NCI-H1417 treated with DMSO at 0.1 percent for 48 hours (cell line): ENCODE measurements at places on chromosomes 6 and 20.

DNA sequence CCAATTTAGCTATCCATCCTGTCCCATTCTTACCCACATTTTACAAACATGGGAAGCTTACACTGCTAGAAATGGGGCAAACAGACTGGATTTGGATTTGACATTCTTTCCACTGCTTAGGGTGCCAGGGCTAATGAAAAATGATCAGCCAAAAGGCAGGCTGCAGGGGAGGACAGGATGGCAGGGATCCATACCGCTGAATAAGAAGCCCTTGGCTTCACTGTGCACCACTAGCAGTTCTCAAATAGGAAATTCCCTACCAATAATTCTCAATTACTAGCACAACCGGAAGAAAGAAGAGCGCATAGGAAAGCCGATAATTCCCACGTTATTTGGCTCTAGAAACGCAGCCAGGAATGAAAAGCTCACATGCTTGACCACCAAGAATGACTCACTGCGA is 73.1 kb downstream of the NDUFAF5 start:
- no peak for DNase-seq

- no peak for DNase-seq
Measured at GRCh38 chr6:22142856-22143255, 154.0 kb downstream of the PRL start.

GRCh38 chr20:37755665-37756064 is 61.8 kb downstream of the CTNNBL1 start:
- DNase-seq, result no peak

GRCh38 chr6:139452148-139452876 is 77.9 kb upstream of the CITED2 start:
- DNase-seq, result no peak

GRCh38 chr20:44772636-44773035 is 27.0 kb downstream of the KCNK15 start:
- DNase-seq, result no peak

DNA sequence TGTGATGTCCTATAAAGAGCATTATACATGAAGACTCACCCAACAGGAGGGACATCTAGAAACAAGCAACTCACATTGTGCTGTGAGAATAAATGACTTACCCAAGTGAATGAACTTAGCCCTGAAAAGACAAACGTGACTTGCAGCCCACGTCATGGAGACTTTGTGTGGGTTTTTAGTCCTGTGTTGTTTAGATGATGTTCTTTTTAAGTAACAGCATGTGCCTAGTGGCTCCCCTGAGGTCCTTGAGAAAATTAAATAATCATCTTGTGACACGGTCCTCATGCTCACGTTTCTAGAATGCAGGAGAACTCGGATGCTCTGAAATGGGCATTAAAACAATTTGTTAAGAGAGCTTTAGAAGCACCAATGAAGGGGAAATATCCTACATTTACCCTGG is 165.1 kb downstream of the SASH1 start:
- DNase-seq, result no peak

DNA sequence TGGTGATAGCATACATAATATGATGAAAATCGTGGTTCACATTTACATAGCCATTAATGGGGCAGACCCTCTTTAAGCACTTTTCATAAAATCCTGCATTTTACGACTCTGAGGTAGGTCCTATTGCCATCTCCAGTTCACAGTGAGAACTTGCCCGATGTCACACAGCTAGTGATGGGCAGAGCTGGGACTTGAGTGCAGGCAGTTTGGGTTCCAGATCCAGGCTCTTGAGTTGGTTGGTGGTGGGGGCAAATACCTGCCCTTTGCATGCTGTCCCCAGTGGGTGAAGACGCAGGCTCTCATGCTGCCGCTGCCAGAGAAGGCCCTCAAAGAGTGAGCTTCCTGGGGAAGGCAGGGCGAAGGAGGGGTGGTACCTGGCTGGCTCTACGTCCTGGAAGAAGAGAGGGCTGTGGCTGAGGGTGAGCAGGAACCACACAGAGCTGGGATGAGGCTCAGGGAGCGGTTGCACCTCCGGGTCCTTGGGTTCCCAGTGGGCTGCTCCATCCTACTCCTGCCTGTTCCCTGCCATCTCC is 6.1 kb upstream of the BAK1 start:
- no peak for DNase-seq

DNA sequence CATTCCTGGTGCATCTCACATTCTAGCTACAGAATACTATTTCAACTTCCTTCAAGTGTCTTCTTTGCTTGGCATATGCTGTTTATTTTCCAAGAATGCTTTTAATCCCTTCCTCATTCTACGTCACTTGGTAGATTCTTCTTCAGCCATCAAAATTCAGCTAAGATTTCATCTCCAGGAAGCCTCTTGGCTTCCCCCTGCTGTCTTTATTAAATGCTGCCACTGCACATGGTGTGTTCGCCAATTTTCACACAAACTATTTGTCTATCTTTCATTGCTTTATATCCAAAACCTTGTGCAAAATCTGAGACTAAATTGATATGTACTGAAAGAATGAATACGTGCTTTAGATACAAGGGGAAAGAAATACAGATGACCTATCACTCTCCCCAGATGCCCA is 253.0 kb downstream of the RFPL4B start:
- no peak for DNase-seq

DNA sequence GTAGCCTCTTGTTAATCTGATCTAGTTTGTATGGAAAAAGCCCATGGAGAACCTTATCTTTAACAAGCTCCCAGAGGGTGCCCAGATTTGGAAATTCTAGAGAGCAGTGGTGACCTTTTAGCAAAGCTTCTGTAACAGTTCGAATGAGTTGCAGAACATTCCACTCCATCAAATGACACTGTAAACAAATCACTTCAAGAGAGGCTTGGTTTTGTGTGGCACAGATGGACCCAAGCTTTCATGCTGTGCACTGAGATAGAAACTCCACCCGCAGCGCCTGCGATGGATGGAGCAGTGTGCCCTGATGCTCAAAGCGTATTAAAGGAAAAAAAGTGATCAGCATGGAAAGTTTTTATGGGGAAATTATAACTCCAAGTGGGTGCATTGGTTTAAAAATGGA is 55.1 kb upstream of the ISM1 start:
- peak; percentile 22 for DNase-seq

DNA sequence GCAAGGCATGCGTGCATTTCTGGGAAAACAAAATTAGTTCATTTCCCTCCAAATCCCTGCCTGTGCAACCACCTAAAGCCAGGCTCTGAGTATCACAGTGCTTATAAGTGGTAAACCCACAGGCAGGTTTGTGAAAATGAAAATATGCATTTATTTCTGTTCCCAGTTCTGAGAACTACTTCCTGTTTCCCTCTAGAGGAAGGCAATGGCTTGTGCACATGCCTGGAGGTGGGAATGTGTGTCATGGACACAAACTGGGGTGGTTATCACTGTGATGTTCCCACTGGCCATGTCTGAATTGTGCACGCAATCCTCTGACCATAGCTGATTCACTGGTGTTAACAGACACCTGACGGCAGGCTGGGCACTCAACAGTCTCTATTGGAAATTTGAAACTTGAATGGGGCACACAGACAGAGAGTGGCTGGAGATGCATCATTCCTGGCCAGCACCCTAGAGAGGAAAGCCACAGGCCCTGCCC is 26.3 kb downstream of the FAM110A start:
- no peak for DNase-seq

DNA sequence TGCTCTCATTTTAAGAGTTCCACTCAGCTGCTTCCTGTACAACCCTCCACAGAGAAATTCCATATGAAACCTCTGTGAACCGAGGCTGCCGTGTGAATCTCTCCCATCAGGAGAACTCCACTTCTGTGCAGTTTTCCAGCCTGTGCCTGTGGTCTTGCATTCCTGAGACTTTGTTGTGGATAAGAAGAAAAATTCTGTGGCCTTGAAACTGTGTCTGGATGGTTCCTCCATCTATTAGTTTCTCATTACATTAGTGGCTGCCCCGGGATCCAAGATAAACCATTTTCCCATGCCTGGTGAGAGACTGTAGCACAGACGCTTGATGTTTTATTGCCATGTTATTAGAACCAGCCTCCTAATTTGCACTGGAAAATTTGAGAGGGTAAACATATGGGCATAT is 40.8 kb upstream of the TIAM2 start:
- DNase-seq, result no peak

GRCh38 chr6:132788658-132789395 is 9.6 kb downstream of the SLC18B1 start:
- DNase-seq, result no peak

- DNase-seq, result no peak
Measured at GRCh38 chr6:85353012-85353411, 96.9 kb upstream of the NT5E start.

- DNase-seq, result no peak
Measured at GRCh38 chr20:62018437-62019143, 47.1 kb downstream of the TAF4 start.

GRCh38 chr6:81785377-81785776 is 32.9 kb upstream of the TENT5A start:
- no peak for DNase-seq

GRCh38 chr6:43687437-43688347 is at the start of gene MRPS18A:
TSS of gene MRPS18A (minus strand) at chr6:43687791. CDS start at chr6:43687779, 12 bp downstream.
- no peak for DNase-seq

GRCh38 chr20:47280228-47280627 is 76.3 kb downstream of the ZMYND8 start:
- no peak for DNase-seq

- no peak for DNase-seq
Measured at GRCh38 chr20:51600950-51601349, 58.4 kb upstream of the NFATC2 start.

GRCh38 chr6:131828080-131828479 is 20.3 kb downstream of the ENPP1 start:
- DNase-seq, result no peak

DNA sequence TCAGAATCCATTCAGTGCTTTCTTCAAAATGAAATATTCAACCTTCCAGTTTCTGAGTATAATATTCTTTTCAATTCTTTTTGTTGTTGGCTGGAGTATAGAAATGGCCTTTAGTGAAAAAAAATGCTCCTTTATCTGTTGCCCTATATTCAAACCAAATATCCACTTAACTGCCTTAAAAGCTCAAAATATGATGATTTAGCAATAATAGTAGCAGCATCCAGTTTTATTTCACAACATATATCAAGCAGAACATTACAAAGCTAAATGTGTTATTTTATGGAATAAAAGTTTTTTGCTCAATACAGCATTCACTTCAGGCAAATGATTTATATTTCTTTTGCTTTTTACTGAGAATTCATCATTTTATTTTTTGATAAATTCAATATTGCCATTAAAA is 322.4 kb upstream of the EYS start:
- no peak for DNase-seq

DNA sequence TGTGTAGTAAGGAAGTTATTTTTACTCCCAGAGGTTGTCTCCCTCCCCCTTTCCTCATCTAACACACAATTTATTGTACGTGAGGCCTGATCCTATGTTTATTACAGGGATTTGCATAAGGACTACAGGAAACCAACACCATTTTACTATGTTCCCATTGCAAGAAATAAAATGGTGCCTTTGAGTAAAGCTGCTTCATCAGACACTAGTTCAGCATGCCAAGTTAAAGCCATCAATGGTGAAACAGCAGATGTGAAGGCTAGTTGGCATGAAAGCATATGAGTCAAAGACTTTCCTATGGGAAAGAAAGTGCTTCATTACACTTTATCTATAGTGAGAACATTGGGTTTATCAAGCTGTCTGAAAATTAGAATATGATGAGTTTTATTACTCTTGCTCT is 543.0 kb downstream of the GRIK2 start:
- no peak for DNase-seq

DNA sequence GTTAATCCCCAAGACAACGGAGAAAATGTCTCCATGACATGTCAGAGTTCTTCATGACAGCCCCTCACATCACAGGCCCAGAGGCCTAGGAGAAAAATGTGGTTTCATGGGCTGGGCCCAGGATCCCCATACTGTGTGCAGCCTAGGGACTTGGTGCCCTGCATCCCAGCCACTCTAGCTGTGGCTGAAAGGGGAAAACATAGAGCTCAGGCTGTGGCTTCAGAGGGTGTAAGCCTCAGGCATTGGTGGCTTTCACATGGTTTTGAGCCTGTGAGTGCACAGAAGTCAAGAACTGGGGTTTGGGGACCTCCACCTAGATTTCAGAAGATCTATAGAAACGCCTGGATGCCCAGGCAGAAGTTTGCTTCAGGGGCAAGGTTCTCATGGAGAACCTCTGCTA is 122.8 kb downstream of the FHL5 start:
- DNase-seq, result no peak

- no peak for DNase-seq
Measured at GRCh38 chr6:43138267-43138666, 32.8 kb upstream of the SRF start.

- DNase-seq, result no peak
Measured at GRCh38 chr6:33018904-33019303, 9.5 kb upstream of the HLA-DOA start.

- no peak for DNase-seq
Measured at GRCh38 chr6:117072781-117073180, 192.6 kb upstream of the VGLL2 start.

DNA sequence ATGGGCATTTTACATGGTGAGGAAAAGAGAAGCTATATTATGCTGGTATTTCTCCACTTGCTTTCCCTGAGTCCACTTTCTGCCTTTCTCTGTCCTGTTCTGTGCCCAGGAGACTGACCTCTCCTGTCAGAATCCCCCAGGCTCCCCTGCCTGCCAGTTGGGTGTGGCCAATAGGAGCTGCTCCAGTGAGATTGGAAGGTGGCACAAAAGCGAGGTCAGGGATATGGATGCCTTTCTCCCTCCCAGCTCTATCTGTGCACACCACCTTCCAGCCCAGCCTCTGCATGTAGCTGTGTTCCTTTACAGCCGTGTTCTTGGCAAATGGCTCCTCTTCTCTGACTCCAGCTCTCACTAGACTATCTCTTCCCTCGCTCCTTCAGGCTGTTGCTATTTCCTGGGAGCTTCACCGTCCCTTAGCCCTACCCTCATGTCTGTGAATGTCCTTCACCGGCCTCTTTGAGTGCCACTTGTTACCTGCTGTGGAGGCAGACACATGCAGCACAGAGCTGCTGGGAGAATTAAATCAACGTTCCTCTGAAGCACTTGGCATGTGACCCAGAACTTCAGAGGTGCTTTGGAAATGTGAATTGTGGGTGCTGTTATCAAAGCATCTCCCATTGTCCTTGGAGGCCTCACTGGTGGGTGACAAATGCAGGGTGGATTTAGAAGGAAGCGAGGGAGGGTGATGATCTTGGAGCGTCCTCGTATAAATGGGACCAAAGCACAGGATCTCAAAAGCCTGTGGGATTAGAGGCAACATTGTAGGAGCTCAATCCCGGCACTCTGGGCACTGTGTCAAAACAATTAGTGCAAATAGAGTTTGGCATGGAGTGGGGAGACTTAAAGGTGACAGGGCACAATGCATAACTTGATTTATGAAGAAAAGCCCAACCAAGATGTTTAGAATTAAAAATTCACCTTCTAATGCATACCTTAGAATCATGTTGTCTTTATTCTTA is 28.9 kb upstream of the RALGAPA2 start:
- no peak for DNase-seq

GRCh38 chr6:20700375-20700774 is 166.1 kb downstream of the CDKAL1 start:
- no peak for DNase-seq

DNA sequence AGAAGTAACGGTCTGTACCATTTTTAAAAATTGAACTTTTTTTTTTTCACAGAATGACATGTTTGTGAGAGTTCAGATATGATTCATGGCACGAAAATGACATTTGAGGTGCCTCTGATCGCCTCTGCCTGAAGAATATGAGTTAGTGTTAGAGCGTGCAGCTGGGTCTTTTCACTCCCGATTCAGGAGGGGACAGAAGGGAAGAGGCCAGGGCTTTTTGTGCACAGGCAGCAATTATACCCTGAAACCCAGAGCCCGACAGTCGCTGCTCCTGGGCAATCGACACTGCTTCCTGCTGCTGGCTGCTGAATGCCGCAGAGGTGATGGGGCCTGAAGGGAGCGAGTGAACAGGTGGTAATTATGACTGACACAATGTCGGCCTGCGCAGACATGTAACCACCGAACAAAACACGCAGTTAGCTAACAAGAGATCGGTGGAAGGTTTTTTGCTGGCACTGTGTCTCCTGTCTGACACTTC is 652.0 kb upstream of the NOX3 start:
- DNase-seq, result peak; percentile 23
